ENCODE measurements at places on chromosomes 12 and 14.

DNA sequence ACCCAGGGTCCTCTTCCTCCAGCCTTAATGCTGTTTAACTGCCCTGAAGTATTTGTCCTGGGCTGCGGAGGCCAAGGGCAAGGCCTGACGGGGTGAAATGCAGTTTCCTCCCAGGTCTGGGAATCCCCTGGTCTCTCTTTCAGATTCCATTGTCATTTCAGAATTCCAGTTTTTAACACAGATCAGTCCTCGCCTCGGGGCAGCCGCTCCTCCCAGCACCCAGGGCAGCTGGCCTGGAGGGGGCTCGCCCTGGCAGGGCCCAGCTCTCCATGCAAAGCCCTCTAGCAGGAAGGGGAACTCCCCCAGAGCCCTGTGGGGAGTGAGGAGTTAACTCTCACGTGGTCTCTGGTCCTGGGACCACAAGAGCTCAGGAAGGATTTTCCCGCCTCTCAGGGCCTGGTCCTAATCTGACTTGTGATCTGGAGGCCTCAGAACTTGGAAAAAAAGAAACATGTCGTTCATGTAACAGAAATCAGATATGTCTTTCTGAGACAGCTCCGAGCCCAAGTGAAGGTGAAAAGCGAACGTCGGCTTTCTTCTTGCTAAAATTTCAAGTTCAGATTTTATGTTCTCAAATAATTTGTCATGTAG, 265.6 kb upstream of the SFSWAP start:
- no peak for DNase-seq

DNA sequence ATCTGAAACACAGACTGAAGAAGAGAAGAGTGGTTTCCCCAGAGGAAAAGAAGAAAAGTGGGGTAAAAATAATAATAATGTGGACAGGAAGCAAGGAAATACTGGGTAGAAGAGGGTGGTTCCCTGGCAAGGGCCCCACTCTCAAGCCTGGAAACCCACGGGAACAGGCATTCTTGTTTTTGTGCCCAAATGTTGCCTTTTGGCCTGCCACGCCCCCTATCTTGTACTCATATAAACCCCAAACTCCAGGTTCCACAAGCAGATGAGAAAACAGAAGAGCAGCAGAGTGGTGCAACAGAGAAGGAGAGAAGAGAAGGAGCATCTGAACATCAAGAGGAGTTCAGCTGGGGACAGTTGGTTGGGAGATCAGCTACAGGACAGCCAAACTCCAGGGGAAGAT, 51.2 kb downstream of the NDUFA12 start:
- no peak for DNase-seq

GRCh38 chr12:151579-151978, 62.4 kb downstream of the SLC6A12 start:
- no peak for DNase-seq

DNA sequence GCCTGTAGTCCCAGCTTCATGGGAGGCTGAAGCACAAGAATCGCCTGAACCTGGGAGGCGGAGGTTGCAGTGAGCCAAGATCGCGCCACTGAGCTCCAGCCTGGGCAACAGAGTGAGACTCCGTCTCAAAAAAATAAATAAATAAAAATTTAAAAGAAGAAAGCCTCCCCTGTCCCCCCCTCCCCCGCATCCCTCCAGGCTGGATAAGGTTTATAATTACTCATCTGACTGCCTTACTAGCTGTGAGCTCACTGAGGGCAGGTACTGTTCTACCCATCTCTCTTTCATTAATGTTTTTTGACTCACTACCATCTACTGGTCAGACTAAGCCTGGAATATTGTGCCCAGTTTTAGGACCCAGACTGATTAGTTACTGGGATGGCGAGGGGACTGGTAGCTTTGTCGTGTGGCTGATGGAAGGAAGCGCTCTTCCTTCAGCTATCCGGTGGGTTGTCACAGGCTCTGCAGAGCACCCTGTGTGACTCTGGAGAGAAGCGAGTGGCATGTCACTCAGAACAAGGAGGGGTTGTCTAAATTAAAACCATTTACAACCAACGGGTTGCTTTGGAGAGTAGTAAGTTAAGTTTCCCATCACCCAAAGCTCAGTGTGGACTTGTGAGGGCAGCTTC, 16.9 kb downstream of the EVL start:
- DNase-seq: no peak

- DNase-seq: no peak
Measured at GRCh38 chr14:47949006-47949405, 273.6 kb upstream of the MDGA2 start.

GRCh38 chr12:77606348-77606747, 224.3 kb upstream of the NAV3 start:
- no peak for DNase-seq

DNA sequence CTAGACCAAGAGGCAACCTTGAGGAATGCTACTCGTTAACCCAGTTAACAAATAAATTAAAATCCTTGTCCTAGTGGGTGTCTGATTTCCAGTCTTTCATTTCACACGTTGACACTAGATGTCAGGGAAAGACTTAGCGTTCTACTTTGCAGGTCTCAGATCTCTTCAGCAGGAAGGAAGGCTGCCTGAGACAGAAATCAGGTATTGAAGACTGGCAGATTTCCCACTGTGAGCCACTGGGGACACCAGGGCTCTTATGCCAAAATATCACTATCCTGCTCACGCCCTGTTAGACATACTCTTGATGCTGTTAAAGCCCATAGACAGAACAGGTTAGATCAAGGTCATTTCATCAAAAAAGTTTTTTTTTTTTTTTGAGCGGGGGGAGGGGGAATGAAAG, 33.0 kb downstream of the EMP1 start:
- DNase-seq: no peak

- DNase-seq: no peak
Measured at GRCh38 chr12:26469421-26470180, 274.2 kb downstream of the SSPN start.

- DNase-seq: no peak
Measured at GRCh38 chr14:24408764-24409163, 10.0 kb downstream of the NYNRIN start.

DNA sequence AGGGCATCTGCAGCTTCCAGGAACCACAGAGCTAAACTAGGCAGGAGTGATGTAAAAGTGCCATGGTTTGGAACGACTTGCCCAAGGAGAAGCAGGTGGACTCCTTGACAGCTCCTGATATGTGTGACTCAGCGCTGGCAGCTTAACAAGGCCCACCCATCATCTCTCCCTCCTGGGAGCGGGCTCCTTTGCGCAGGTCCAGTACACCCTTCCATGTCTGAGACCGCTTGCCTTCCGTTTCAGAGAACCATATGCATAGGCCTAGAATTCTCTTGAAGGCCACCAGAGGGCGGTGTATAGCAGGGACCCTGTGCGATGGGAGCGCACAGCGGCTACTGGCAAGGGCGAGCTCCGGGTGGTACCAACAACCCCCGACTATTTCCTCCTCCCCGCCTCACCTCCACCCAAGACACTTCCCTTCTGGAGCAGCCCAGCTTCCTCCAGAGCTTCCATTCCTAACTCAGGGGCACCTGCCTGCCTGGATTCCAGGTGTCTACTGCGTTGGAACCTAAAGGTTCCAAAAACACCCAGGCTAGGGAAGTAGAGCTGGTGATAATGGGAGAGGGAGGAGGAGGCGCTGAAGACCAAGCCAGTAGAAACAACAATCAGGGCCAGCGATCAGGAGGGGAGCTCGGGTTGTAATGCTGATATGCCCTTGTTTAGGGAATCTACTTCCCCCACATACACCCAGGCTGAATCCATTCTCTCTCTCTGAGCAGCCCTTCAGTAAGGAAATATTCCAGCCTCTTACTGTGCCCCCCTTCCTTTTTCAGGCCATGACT, 6.3 kb downstream of the DHH start:
- peak; percentile 81 for DNase-seq

- no peak for DNase-seq
Measured at GRCh38 chr12:21025656-21026055, 105.3 kb upstream of the SLCO1B1 start.

GRCh38 chr14:99231850-99232713, 39.9 kb downstream of the BCL11B start:
- no peak for DNase-seq

DNA sequence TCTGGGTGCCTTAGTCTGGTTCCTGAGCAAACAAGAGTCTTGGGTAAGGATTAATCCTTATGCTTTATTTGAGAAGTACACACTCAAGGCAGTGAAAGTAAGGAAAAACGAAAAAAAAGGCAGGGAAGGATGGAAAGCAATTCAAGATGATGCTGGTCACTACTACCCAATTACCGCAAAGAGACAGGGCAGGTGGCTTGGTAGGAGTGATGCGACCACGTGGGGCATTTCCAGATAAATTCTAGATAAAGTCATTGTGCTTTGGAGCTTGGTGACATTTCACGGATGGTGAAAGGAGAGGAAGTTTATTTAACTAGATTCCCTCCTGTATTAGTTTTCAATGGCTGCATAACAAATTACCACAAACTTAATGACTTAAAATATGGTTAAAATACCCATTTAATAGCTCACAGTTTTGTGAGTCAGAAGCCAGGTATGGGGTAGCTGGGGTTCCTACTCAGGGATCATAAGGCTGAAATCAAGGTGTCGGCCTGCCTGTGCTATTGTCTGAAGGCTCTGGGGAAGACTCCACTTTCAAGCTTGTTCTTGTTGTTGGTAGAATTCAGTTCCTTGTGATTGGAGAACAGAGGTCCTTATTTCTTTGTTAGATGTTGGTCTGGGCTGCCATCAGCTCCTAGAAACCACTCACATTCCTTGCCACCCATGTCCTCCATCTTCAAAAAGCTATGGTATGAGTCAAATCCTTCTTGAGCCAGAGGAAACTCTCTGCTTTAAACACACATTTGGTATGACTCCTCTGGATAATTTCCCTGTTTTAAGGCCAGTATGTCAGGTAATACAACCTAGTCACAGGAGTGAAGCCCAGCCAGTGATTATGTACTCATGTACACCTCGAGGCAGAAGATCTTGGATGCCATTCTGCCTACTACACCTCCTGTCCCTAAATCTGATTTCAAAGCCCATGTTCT, 5.6 kb upstream of the HMGA2 start:
- DNase-seq: no peak

DNA sequence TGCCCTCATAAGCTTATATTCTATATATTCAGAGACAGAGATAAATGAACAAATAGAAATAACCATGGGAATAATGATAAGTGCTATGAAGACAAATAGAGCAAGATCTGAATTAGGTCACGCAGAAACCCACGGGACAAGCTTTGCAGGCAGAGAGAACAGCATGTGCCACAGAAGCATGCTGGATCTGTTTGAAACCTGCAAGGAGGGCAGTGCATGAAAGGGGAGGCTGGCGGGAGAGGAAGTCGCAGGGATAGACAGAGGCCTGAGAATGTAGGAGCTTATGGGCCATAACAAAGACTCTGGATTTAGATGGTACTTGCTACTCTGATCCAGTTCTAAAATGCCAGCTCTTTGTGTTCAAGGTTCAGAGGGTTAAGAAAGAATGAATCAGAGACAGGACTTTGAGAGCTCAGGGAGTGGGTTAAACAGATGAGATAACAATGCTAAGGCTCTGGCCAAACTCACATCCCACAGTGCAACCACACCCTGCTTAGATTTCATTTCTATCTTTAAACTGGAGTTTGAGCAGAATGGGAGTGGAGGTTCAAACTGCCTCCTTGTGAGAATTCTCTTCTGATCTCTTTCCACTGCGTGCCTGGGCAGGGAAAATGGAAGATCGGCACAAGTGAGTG, 49.2 kb upstream of the PPP1R12A start:
- DNase-seq: no peak

DNA sequence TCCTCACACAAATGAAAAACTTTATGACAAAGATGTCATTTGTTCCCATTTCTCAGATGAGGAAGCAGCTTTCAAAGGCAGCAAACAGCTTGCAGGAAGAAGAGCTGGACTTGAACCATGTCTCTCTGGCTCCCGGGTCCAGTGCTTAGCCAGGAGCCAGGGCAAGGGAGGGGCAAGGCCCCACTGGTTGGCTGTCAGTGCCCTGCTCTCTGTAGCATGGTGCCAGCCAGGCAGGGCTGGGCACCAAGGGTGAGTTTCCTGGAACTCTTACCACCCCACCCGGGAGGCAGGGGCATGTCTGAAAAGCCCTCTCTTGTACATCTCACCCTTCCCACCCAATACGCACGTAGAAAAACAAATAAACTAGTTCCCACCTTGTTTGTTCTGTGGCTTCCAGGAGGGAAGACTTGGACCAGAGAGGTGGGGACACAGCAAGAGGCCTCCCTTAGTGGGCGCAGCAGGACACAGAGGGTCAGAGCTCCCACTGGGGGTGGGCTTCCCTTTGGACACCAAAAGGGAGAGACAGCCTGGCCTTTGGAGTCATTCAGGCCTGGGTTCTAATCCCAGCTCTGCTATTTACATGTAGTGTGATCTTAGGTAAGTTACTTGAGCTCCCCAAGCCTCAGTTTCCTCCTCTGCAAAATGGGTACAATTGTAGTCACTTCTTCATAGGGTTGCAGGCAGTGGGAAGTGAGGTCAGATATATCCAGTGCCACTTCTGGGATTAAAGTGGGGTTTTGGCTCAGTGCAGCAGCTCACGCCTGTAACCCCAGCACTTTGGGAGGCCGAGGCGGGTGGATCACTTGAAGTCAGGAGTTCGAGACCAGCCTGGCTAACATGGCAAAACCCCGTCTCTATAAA, 17.2 kb downstream of the TRPV4 start:
- no peak for DNase-seq

DNA sequence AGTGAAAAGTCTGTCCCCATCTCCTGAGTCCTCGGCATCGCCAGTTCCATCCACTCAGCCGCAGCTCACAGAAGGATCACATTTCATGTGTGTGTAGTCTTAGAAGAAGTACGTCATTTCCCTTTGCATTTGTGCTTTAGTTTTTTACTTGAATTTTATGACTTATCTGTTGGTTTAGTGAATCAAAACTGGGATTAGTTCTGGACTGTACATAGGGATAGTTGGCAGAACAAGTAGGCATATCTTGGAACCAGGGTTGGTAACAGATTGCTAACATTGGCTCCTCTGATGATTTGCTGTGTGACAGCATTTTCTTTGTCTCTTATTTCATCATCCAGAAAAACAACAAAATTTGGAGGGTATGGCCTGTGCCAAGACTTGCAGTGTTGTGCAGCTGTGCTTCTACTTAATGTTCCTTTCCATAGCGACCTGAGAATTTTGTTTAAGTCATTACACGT, 69.6 kb upstream of the AEBP2 start:
- DNase-seq: no peak

DNA sequence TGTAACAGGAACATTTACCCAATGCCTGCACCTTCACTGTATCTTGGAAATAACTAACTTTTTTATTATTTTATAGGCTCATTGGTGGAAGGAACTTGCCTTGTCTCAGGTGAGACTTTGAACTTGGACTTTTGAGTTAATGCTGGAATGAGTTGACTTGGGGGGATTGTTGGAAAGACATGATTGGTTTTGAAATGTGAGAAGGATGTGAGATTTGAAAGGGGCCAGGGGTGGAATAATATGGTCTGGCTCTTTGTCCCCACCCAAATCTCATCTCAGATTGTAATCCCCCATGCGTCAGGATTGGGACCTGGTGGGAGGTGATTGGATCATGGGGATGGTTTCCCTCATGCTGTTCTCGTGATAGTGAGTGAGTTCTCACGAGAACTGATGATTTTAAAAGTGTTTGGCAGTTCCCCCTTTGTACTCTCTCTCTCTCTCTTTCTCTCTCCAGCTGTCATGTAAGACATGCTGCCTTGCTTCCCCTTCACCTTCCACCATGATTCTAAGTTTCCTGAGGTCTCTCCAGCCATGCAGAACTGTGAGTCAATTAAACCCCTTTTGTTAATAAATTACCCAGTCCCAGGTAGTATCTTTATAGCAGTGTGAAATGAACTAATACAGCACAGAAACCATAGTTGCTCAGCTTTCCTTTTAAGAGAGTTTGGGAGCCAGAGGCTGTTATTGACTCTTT, 244.1 kb downstream of the BTG1 start:
- no peak for DNase-seq

GRCh38 chr14:92933481-92933880, 10.5 kb downstream of the CHGA start:
- DNase-seq: no peak

- DNase-seq: no peak
Measured at GRCh38 chr12:97535582-97535981, 73.0 kb downstream of the RMST start.
